ENCODE measurements at places on chromosomes 7 and 10.

GRCh38 chr10:43682956-43683355 is 34.3 kb upstream of the ZNF32 start:
- DNase-seq = no peak

GRCh38 chr10:109633846-109634245 is 289.5 kb downstream of the XPNPEP1 start:
- DNase-seq = no peak

DNA sequence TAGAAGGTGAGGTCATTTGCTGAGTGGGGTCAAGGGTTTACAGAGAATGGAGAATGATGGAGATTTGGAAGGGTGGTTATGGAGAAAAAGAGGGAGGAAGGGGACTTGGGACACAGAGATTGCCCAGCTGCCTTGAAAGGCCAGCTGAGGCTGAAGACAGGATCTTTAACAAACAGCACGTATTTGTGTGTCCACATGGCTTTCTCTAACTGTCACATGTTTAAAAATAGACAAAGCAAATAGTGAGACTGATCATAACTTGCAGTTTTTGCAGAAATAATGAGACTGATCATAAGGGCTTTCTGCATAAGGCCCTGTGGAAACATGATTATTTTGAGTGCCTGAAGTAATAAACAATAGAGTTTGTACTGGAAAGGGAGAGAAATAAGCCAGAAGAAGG is 212.7 kb downstream of the HDAC9 start:
- no peak for DNase-seq

GRCh38 chr7:108479118-108479517 is 22.9 kb upstream of the NRCAM start:
- no peak for DNase-seq

DNA sequence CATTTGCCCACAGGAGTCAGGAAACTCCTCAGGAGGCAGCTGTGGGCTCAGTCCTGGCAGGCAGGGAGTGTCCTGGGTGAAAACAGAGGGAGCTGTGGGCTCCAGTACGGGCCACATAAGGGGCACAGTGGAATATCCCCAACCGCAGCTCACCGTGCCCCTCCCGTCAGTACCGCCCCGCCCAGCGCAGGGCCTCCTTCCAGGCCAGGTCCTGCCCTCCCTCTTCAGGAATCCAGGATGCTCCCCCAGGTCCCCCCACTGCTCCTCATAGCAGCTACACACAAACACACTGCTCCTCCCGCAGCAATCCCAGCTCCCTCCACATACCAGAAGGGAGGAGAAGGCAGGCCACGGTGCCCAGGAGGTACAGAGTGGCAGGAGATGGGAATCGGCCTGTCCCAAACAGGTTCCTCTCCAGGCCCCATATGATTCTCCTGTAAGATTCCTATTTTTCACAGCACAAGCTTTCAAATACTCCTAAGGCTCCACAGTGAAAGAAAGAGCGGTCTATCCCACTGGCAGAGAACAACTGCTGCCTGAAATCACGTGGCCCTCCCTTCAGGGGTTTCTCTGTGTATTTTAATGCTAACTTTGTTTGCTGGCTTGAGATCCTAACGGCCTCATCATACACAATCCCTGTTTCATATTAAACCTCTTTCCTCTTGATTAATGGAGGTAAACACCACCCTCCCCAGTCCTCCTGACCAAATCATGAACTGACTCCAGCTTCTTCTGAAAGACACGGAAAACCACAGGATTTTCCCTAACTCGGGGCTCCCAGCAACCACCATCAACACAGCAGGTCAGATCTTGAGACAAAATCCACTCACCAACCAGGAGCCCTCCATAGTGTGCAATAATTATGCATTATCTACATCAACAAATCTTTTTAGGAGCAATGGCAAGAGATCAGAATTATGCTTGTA is 178.7 kb downstream of the TNS3 start:
- DNase-seq = no peak

DNA sequence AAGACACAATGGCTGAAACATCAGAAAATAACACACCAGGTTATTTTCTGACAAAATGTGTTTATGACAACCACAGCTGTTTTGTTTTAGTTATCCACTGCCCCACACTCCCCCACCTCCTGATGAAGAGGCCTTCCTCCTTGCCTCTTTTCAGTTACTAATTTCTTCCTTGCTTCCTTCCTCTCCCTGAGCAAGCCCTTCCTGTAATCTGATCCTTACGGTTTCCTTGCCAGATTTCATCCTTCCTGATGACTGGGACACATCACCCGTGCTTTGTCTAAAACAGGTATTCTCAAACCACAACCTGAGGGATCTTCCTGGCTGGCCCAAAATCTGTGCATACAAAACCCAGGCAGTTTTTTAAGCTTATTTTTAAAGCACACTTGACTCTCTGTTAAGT is 39.4 kb downstream of the CHST15 start:
- DNase-seq = no peak

DNA sequence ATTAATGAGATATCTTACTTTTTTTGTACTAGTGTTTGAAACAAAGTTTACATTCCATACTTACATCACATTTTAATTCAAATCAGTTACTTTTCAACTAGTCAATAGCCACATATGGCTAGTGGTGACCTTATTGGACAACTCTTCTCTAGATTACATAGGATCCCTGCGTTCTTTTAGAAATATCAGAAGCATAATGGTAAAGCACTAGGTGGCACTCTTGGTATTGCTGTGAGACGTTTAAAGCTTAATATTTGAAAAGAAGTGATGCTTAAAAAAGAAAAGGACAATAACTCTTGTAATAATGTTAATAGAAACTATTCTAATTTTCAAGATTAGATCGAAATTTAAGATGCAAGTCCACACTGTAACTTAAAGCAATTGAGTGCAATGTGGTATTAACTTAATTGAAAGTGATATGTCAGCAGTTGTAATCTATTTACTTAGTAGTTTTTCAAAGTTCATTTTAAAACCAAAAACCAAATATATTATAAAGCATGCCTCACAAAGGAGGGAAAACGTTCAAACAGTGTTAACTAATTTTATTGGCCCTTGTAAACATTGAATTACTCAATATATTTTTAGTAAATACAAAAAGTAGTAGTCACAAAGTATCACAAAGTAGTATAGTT is 339.1 kb downstream of the ATRNL1 start:
- DNase-seq = no peak

GRCh38 chr10:76403912-76404311 is 972.5 kb downstream of the LRMDA start:
- DNase-seq = no peak

DNA sequence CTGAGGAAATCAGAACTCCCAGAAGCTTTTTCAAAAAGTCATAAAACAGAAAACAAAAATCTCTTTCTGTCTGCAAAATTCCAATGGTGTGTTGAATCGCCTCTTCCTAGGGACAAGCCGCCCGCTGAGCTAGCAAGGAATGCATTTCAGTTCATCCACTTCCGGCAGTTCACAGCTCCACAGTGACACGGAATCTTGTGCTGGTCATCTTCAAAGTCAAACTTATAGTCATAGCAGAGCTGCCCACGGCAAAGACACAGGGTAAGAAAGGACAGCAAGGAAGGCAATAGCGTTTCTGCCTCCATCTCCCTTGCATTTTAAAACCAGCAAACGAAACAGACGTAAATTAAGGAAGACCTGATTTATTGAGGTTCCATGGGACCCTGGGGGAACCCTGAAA is 111.2 kb downstream of the GALNT11 start:
- DNase-seq = no peak

DNA sequence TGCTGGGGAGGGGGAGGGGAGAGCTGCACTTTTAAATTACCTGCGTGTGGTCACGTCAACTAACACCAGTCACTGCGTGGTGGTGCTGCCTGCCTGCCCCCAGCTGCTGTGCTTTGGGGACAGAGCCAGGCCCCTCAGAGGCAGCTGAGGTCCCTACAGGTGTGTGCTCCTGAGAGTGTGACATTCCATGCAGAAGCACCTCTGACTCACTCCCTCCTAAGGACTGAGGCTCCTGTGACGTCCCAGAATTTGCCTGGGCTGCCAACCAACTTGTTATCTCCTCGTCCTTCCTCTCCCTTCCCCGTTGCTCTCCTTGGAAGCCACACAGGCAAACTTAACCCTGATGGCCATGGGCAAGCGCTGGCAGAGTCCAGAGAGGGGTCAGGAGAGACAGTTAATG is 563.0 kb downstream of the PARD3 start:
- DNase-seq = no peak

DNA sequence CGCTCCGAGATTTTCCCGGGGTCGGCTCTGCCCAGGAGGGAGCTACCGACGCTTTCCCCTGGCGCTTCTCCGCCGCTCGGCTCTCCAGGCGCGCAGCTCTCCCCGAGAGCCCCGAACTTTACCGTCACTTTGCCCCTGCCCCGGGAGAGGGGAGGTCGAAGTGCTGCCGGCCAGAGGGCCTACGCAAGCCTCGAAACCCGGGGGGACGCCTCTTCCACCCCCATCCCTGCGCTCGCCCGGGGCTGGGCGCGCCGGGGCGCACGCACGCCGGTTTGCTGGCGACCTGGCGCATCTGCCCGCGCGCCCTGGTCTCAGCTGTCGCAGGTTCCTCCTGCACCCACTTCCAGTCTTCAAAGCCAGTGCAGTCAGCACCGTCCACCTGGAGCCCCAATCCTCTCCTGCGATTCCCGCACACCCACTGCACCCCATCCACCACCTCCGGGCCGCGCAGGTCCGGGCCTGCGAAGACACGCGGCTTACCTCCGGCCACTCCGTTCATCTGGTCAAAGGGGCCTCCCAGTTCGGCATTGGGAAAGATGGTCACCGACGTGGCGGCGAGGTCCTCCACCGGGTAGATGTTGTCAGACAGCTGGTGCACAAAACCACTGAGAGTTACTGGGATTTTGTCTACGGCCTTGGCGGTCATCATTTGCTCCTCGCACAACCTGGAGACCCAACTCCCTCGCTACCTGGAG is 638 bp downstream of the EGR2 start:
- no peak for DNase-seq

DNA sequence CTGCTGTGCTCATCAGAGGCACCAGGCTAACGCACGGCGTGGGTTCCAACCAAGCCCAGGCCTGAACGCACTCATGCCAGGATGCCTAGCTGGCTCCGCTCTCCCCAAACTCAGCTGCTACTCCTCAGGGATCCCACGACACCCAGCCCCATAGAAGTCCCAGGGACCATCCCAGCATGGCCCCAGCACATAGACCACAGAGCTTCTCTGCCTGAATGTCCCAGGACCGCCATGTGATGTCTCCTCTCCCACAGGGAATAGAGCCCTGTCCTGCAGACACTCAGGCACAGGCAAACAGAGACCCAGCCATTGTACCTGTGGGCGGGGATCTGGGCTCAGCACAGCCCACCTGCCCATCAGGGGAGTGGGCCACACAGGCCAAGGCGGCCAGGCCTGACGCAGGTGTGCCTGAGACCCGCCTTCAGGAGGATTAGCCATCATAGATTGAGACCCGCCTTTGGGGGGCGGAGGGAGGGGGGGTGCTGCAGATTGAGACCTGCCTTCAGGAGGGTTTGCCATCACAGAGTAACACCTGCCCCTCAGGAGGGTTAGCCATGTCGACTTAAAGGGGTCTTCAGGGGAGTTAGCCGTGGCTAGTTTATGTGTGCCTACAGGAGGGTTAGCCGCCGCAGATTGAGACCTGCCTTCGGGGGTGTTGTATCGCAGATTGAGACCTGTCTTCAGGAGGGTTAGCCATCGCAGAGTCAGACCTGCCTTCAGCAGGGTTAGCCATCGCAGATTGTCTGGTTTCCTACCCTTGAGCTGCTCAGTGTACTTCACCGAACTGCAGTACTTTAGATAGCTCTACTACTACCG is 29.0 kb downstream of the RASGEF1A start:
- no peak for DNase-seq

DNA sequence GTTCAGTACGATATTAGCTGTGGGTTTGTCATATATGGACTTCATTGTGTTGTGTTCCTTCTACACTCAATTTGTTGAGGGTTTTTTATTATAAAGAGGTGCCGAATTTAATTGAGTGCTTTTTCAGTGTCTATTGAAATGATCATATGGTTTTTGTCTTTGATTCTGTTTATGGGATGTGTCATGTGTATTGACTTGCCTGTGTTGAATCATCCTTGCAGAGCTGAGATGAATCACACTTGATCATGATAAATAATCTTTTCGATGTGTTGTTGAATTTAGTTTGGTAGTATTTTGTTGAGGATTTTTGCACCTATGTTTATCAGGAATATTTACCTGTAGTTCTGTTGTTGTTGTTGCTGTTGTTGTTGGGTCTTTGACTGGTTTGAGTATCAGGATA is 39.8 kb downstream of the ATOH7 start:
- no peak for DNase-seq

Data from hippocampal formation (tissue), 2 donors.